ENCODE measurements at places on chromosomes 4 and X.
A peak's percentile ranks its signal among the peaks of the same experiment; 100 is the strongest.

GRCh38 chr4:113636438-113636818 is 125.1 kb downstream of the CAMK2D start:
- H3K27me3 ChIP-seq = no peaks in the 10 kb centered on the region
- no peak overlapping the region for H3K27ac ChIP-seq
- H3K4me1 ChIP-seq = peaks cover 13% of the 10 kb centered on the region

DNA sequence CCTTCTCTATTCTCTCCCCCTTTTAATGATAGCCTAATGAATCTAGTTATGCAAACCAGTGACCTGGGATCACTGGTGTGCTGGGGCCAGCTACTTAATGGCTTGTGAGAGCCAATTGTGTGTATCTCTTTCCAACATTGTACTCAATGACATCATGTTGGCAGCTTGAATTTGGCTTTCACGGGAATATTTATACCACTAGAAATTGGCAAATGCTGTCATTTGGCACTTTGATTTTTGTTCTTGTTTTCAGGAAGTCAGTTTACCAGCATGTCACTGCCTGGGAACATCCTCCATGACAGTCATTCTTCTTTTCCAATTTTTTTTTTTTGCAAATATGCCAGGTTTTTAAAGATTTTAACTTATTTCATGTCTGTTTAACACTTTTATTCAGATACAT is 1685.3 kb downstream of the STIM2 start:
- no peak for DNase-seq
- no peak overlapping the region for H3K4me3 ChIP-seq
- H3K27ac ChIP-seq = no peak overlapping the region
- H3K4me1 ChIP-seq = no peaks in the 10 kb centered on the region
- no peaks in the 10 kb centered on the region for H3K27me3 ChIP-seq

DNA sequence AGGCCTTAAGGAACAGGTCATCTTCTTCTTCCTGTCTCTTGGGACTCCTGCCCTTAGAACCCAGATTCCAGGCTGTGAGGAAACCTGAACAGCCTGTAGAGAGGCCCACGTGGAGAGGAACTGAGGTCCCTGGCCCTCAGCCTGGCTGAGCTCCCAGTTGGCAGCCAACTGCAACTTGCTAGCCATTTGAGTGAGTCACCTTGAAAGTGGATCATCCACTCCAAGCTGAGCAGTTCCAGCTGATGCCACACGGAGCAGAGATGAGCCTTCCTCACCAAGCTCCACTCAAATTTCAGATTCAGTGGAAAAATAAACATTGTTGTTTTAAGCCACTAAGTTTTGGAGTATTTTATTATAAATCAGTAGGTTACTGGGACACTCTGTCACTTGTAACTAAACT is 392.5 kb downstream of the BCOR start:
- no peaks in the 10 kb centered on the region for H3K27me3 ChIP-seq
- DNase-seq = peak; percentile 66
- H3K36me3 ChIP-seq = no peaks in the 10 kb centered on the region
- no peak overlapping the region for H3K27ac ChIP-seq
- no peaks in the 10 kb centered on the region for H3K4me1 ChIP-seq

DNA sequence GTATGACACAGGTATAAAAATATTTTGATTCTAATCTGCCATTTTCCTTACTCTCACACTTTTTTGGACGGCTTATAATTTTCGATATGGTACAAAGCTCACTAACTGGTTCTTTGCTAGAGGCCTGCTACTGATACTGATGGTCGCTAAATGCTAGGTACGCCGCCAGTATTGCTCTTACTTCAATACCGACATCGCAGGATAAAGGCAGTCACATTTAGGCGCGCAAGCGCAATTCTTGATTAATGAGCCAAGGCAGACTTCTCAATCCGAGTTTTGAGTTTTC is 557 bp upstream of the USP38 start:
- H3K36me3 ChIP-seq = no peaks in the 10 kb centered on the region
- H3K27me3 ChIP-seq = no peaks in the 10 kb centered on the region
- peak overlapping the region; percentile 96 for H3K4me3 ChIP-seq
- DNase-seq = peak; percentile 27
- peaks cover 9% of the 10 kb centered on the region for H3K4me1 ChIP-seq
- peak overlapping the region; percentile 95 for H3K27ac ChIP-seq

Data from tibial artery (tissue), 4 donors.